ENCODE measurements at places on chromosomes 2 and 18.

- DNase-seq, result no peak
Measured at GRCh38 chr2:65367524-65367923, 64.9 kb downstream of the SPRED2 start.

GRCh38 chr2:119197126-119197405 is 26.6 kb upstream of the STEAP3 start:
- DNase-seq, result no peak

DNA sequence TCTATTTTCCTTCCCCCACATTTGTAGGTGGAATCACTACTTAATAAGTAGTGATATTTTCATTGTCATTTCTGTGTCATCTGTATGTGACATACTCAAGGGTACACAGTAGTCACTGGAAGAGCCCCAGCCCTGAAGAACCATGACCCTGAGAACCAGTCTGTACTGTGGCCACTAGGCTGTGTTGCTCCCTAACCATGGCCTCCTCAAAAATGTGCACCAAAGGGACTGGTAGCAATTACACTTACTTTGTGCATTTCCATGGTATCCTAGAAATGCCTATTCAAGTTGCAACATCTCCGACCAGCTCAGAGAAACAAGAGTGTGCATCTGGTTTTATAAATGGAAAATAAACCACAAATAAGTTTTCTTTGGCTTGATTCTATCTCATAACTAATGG is 155.1 kb downstream of the DOCK10 start:
- no peak for DNase-seq

DNA sequence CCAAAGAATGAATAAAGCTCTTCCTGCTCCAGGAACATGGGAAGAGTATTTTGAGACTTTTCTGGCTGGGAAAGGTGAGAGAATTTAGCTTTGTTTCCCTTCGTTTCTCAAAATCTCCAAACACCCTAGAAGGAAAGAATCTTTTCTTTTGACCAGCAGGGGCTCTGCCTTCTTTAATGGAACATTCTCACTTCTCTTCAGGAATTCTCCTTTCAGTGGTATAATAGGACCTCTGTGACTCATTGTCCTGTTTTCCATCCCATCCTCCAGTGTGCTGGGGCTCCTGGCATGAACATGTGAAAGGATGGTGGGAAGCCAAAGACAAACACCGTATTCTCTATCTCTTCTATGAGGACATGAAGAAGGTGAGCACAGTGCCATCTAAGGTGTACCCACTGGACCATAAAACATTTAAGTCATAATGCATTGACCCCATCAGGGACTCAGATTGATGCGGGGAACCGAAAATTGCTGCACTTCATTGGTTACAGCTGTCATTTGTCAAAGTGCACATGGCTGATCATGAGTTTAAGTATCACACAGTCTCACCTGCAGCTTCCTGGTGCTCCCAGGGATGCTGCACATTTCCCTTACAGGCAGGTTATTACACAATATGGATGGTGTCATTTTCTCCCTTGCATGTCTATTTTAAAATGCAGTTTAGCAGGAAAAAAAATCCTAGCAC is 5.5 kb downstream of the SULT1C4 start:
- no peak for DNase-seq

- DNase-seq, result no peak
Measured at GRCh38 chr2:29218550-29219125, 103.4 kb downstream of the CLIP4 start.

GRCh38 chr2:187906021-187906420 is 351.8 kb upstream of the TFPI start:
- no peak for DNase-seq

- DNase-seq, result no peak
Measured at GRCh38 chr2:11330457-11331142, 13.8 kb downstream of the ROCK2 start.

GRCh38 chr2:137467246-137467862 is 496.9 kb upstream of the HNMT start:
- peak; percentile 6 for DNase-seq

DNA sequence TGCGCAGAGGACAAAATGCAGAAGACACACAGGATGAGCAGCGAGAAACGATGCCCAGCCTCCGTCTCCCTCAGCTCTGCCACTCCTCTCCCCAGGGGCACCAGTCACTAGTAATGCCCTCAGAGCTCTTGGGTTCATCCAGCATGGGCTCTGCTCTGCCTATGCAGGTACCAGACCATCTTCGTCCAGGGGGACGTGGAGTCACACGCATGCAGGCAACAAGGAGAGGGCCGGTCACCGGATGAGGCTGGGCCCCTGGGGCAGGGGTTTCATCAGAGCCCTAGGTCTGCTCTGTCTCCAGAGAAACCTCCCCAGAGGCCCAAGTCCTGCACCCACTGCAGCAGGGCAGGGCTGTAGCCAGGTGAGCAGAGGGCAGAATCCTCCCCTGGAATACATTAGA is 23.9 kb downstream of the RAB31 start:
- DNase-seq, result no peak

DNA sequence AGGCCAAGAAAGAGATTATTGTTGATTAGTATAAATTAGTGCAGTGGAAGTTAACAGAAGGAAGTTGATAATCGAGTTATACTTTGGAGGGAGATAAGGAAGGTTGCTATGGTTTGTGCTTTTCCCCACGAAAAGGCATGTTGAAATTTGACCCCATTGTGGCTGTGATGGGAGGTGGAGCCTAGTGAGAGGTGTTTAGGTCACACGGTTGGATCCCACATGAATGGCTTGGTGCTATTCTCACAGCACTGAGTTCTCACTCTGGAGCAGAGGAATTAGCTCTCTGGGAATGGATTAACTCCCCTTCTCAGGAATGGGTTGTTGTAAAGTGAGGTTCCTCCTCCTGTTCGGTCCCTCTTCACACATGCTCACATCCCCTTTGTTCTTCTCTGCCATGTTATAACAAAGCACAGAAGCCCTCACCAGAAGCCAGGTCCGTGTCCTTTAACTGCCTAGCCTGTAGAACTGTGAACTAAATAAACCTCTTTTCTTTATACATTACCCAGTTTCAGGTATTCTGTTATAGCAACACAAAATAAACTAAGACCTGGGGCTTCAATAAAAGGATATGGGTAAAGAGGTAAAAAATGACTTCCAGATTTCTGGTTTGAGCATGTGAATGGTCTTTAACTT is 21.9 kb downstream of the PIGN start:
- no peak for DNase-seq

- no peak for DNase-seq
Measured at GRCh38 chr2:235630718-235631296, 137.0 kb downstream of the AGAP1 start.

DNA sequence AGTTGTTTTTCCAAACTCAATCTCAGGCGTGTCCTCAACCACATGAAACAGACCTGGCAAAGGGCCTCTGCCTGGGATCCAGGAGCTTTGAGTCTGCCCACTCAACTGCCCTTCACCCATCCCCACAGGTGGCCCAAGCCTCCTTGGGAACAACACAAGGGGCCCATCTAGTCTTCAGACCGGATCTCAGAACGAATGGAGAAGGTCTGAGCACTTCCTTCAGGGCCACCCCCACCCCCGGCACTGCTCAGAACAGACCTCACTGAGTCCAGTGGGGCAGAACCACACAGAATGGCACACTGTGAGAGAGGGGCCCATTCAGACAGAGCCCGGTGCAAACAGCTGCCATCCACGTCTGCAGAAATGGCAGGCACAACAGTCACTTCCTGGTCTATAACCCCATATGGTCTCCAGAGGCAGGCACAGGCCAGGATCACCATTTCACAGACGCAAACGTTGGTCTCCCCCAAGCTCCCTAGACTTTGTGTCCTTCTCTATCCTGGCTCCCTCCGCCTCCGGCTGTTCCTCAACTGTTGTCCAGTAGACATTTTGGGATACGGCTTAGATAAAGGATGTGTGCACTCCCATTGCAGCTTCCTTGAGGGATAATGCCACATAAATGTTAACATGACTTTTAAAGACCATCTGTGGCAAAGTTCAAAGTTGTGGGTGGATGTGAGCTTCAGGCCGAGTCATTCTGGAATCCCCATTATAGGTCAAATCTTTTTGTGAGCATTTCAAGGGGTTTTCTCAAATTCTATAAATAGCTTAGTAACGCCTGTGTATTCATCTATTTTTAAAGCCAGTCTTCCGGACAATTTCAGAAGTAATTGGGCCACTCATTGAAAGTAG is 149.7 kb downstream of the SMAD7 start:
- DNase-seq, result no peak

- no peak for DNase-seq
Measured at GRCh38 chr2:110197452-110197851, 7.4 kb downstream of the NPHP1 start.

GRCh38 chr2:46818141-46818621 is 97.4 kb downstream of the MCFD2 start:
- no peak for DNase-seq

GRCh38 chr18:64993695-64994094 is 757.1 kb upstream of the CDH7 start:
- no peak for DNase-seq

- no peak for DNase-seq
Measured at GRCh38 chr2:126413079-126413478, 242.9 kb upstream of the GYPC start.

Measured in NCI-H2081 treated with DMSO at 0.1 percent for 48 hours (cell line).